Urothelium cell line (cell line): ENCODE measurements at places on chromosomes 3 and 15.

- no peak for DNase-seq
Measured at GRCh38 chr15:91566141-91566540, 287.4 kb upstream of the SLCO3A1 start.

GRCh38 chr3:12155264-12155663 lies 3.4 kb downstream of the TIMP4 start:
- no peak for DNase-seq

GRCh38 chr15:88987591-88987933 lies 74.4 kb upstream of the MFGE8 start:
- DNase-seq = no peak

DNA sequence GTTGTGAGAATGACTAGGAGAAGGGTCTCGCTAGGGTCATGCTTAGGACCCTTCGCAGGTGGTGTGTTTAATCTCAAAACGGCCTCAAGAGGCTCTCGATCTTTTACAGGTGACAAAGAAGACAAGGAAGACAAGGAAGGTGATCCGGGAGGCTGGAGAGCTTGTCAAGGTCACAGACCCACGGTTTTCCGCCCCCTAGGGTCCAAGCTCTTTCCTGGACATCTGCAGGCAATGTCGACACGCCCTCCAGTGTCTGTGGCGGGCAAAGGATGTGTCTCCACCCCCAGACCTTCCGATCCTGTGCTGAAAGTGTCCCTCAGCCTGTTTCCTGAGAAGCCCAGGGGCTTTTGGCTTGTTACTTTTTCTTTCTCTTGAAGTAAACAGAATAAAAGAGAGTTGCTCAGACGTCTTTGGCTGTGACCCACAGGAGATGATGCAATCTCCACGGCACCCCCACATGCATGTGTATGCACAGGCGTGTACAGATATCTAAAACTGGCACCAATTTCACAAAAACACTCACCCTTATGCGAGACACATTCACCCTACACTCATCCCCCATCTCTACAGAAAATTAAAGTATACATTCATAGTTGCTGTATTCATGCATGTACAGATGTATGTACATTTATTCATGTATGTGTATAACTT lies 108.8 kb downstream of the KLF13 start:
- DNase-seq = peak; percentile 74

DNA sequence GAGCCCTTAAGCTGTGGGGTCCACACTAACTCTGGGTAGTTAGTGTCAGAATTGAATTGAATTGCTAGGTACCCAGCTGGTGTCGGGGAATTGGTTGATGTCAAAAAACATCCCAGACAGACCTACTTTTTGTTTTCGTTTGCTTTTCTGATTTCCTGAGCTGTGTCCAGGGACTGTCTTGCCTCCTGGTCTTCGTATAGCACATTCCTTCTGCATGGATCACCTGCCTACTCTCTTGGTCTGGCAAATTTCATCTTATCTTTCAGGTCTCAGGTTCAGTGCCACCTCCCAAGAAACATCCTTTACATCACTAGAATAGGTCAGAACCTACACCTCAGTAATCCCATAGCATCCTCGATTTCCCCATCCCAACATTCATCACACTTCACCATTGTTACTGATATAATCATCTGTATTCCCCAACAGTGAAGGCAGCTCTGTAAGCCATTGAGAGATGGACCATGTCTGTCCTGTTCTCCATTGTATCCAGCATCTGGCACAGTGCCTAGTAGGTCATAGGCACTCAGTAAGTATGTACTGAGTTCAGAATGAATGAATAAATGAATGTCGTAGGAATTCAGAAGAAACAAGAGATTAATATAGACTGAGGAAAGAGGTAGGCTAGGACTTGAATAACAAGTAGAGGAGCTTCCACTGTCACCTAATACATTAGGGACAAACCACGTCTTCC lies 81.2 kb downstream of the ANP32A start:
- no peak for DNase-seq

GRCh38 chr15:67072442-67072841 lies 7.0 kb downstream of the SMAD3 start:
- DNase-seq = no peak

DNA sequence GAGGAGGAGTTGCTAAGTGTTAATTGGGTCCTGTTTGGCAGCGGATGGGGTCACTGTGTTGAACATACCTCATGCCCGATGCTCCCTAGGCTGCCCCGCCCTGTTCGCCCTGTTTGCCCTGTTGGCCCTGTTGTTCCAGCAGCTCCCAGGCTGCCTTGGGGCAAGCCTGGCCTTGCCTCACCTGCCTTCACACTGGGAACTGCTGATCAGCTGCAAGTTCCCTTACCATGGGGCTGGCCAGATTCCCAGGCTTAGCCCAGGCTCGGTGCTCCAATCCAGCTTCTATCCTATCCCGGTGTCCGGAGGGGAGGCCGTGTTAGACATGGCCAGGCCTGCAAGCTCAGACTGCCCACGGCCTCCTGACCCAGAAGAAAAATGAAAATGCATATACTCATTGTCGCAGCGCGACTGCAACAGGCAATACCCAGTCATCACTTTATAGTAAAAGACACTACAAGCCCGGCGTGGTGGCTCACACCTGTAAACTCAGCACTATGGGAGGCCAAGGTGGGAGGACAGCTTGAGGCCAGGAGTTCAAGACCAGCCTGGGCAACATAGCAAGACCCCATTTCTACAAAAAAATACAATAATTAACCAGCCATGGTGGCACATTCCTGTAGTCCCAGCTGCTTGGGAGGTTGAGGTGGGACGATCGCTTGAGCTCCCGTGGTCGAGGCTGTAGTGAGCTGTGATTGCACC lies 42.9 kb upstream of the ZNF710 start:
- no peak for DNase-seq

DNA sequence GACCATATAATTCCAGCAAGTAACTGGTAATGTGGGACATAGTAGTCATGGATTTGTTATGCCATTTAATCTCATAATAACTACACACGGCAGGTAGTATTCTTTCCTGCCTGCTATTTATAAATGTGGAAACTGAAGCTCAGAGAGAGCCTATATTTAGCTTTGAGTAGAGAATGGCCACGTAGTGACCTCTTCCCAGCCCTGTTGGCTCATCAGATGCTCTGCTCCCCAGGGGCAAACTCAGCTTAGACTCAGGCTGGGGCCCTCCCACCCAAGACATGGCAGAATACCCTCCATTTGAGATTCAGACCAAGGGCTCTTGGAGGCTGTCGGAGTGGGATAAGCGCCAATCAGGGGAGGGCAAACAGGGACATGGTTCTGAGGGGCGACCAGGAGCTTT lies 17.3 kb upstream of the HDAC11 start:
- DNase-seq = no peak

DNA sequence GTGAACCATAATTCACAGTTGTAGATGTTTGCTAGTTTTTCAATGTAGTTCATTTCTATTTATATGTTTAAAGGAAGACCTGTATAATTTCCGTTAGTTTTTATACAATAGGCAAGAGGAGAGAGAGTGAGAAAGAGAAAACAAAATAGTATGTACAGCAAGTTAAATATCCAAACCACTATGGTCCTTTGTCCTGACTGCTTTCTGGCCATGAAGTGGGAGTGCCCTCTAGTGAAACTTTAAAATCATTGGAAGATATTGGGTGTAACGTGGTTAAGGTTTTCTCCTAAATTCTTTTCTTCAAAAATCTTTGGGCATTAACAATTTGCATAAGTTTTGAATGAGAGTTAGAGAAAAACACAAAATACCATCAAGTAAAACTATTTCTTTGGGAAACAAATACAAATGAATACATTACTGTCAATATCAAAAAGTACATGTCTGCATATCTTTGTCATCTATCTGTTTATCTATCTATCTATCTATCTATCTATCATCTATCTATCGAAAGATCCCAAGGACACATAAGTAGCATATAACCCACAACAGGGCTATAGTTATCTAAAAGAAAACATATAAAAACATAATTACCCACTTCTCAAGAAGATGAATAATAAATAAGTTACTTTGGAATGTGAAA lies 534.6 kb upstream of the ATP11B start:
- DNase-seq = peak; percentile 37
